Stimulated activated CD8-positive, alpha-beta memory T cell treated with anti-CD3 and anti-CD28 coated beads, Interleukin-7, amount 100 ng/mL, for 1 hour (primary cell): ENCODE measurements at places on chromosomes 11 and 22.

DNA sequence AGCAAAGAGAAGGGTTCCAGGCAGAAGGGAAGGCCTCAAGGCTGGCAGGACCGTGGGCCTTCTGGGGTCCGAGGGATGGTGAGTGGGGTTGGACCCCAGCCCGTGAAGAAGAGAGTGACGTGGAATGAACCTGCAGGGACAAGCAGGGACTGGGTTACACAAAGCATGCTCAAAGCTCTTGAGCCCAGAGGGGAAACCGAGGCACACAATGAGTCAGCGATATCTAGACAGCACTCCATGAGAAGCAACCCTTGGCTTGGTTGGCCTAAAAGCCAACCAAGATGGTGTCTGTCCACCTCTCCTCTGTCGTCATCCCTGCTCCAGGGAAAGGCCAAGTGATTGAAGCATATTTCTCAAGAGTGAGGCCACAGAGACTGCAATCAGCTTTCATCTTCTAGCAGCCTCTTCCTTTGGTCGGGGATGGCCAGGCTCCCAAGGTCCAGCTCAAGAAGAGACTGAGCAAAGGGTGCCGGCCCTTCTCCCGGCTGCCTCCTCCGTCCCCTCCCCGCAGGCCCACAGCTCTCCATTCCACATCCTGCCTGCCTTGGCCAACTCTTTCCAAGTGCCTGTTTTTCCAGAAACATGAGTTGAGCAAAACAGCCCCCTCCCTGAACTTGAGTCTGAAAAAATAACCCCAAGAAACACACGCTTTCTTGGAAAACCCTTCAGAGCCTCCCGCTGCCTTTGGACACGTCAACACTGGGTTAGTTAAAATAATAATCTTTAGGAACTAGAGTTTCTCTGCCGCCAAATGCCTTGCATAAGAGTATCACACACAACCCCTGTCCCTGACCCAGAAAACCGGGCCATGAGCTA is 556.6 kb downstream of the MIAT start:
- DNase-seq = no peak

DNA sequence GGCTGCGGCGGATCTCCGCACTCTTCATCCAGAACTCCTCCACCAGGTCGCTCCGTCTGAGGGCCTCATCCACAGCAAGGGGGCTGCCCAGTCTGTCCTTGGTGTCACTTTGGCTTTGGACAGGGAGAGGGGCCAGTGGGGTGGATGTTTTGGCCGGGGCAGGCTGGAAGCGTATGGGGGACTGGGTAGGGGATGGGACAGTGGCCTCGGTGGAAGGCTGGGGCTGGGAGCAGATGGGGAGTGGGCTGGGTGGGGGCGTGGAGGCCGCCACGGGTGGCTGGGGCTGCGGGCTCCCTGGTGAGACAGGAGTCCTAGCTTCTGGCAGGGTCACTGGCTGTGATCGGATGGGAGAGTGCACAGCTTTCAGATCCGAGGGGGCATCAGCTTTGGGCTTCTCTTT is 44.4 kb upstream of the BID start:
- DNase-seq = no peak

- DNase-seq = no peak
These were observed 23.9 kb upstream of the MICAL2 start for GRCh38 chr11:12086271-12087074.

DNA sequence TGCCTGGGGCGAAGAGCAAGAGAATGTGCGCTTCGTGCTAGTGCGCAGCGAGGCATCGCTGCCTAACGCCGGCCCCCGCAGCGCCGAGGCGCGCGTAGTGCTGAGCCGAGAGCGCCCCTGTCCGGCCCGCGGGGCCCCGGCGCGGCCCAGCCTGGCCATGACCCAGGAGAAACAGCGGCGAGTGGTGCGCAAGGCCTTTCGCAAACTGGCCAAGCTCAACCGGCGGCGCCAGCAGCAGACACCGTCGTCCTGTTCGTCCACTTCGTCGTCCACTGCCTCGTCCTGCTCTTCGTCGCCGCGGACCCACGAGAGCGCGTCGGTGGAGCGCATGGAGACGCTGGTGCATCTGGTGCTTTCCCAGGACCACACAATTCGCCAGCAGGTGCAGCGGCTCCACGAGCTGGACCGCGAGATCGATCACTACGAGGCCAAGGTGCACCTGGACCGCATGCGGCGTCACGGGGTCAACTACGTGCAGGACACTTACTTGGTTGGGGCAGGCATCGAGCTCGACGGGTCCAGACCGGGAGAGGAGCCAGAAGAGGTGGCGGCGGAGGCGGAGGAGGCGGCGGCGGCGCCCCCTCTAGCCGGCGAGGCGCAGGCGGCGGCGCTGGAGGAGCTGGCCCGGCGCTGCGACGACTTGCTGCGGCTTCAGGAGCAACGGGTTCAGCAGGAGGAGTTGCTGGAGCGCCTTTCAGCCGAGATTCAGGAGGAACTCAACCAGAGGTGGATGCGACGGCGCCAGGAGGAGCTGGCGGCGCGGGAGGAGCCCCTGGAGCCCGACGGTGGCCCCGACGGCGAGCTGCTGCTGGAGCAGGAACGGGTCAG is 1.0 kb downstream of the RASSF10 start:
- DNase-seq = no peak

DNA sequence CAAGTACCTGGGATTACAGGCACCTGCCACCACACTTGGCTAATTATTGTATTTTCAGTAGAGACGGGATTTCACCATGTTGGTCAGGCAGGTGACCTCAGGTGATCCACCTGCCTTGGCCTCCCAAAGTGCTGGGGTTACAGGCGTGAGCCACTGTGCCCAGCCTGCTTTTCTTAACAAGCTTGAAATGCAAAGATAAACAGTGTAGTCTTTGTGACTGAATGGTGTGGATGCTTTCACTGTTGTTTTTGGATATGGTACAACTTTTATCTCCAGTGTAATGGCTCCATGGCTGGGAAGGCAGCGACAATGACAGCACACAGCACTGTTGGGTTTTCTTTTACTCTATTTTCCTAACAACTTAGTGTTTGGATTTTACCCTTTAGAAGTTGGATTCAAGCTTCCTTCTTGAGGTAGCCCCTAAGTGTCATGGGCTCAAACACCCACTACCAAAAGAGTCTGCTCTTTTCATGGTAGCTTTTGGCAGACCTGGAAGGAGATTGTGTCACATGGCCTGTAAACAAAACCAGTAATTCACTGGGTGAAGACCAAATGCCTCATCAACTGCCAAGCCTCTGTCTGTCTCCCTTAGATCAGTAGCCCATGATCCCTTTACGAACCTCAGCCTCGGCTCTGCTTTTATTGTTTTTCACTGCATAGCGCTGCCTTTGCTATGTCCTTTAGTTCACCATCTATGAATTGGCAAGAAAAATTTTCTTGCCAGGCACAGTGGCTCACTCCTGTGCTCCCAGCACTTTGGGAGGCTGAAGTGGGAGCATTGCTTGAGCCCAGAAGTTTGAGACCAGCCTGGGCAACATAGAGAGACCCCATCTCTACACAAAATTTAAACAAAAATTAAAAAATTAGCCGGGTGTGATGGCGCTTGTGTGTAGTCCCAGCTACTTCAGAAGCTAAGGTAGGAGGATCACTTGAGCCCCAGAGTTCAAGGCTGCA is 6.4 kb downstream of the VPS51 start:
- DNase-seq = no peak

GRCh38 chr11:111733016-111733415 is 33.2 kb downstream of the PPP2R1B start:
- no peak for DNase-seq

DNA sequence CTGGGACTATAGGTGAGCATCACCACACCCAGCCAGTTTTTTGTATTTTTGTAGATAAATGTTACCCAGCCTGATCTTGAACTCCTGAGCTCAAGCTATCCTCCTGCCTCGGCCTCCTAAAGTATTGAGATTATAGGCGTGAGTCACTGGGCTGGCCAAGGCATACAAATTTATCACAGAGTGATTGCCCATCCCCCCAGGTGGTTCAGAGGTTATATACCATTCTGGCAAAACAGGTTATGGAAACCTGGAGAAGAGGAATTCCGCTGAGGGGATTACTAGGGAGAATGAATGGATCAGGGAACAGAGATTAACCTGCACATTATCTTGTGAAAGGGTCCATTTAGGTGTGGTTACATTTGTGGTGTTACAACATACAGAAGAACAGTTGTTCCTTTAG is 8.1 kb downstream of the ATG13 start:
- DNase-seq = no peak
